ENCODE measurements at places on chromosomes 7 and 10.

DNA sequence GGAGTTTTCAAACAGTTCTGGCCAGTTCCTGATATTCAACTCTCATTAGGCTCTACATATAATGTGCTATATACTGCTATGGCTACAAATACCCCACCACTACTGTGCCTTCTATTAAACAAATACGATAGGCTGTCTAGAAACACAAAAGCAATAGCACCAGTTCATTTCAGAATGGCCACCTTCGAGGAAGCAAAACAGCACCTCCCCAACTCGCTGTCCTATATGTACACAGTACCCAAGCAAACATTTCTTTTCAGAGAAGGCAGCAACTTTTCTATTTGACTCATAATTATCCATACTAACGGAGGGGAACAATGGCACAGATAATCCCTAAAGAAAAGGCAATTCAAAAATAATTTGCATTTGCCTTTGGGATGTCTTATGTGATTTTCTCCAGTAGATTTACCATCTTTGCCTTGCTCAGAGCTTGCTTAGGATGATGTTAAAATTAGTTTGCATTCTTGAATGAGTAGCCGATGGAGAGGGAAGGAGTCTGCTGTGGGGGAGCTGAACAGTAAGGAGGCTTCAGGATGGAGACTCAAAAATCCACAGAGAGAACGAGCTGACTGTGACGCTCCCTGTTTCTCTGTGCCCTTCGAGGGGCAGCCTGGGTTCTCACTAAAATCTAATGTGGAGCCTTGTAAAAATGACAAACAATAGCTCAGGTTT is 218.7 kb downstream of the FANK1 start:
- DNase-seq = no peak

GRCh38 chr10:86162696-86163400 is 203.7 kb downstream of the GRID1 start:
- no peak for DNase-seq

- DNase-seq = no peak
These were observed 167.2 kb downstream of the MAD1L1 start for GRCh38 chr7:2065528-2065927.

- DNase-seq = no peak
These were observed 61.9 kb downstream of the RBM33 start for GRCh38 chr7:155706376-155706775.

- no peak for DNase-seq
These were observed 412.5 kb downstream of the PLXDC2 start for GRCh38 chr10:20228729-20229128.

DNA sequence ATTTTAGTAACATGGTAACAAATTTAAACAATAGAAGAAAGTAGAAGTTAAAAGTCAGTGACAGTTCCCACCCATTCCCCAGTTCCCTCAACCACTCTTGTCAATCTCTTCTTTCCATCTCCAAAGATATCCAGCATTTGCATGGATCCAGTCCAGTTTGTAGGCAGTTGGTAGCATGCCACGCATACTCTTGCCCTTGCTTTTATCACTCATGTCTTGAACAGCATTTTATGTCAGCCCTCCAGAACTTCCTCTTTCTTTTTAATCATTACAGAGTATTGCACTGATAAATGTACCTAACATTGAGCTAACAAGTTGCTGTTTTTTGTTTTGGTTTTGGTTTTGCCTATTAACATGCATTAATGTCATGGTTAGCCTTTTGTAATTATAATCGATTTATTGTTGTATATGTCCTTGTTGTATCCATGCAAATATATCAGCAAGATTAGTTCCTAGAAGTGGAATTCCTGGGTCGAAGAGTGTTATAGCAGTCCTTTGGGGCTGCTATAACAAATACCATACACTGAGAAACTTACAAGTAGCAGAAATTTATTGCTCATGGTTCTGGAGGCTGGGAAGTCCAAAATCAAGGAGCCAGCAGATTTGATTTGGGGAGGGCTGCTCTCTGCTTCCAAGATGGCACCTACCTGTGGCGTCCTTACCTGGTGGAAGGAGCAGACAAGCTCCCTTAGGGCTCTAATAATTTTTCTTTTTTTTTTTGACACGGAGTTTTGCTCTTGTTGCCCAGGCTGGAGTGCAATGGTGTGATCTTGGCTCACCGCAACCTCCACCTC is 25.7 kb downstream of the CHST3 start:
- no peak for DNase-seq

Data from uterus (tissue), 4 donors.